ENCODE measurements at places on chromosomes 16 and 17.

- DNase-seq, result no peak
These were observed 32.4 kb upstream of the JPH3 start for GRCh38 chr16:87569601-87570571.

- no peak for DNase-seq
These were observed 993 bp downstream of the ERN1 start for GRCh38 chr17:64128787-64129514.

- DNase-seq, result no peak
These were observed 13.7 kb upstream of the PEMT start for GRCh38 chr17:17605083-17605728.

GRCh38 chr17:76000016-76000754, 470 bp upstream of the CDK3 start:
- peak; percentile 48 for DNase-seq

DNA sequence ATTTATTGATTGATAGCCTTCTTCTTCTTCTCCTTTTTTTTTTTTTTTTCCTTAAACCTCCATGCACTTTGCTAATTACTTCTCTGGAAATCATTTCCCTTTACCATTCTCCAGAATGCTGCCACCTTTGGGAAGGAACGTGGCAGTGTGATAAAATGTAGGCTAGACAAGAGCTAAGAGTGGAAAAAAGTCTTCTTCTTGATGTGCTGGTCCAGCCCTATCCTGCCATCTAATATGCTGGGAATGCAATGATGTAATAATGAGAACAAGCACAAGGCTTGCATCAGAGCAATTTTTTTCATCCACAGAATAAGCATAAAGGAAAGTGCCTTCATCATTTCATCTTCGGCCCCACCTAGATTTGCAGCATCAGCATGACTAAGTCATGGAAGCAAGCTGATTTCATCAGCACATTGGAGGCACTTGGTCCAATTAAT, 128.7 kb upstream of the ZFHX3 start:
- no peak for DNase-seq

GRCh38 chr16:61590577-61590976, 445.7 kb downstream of the CDH8 start:
- DNase-seq, result no peak

DNA sequence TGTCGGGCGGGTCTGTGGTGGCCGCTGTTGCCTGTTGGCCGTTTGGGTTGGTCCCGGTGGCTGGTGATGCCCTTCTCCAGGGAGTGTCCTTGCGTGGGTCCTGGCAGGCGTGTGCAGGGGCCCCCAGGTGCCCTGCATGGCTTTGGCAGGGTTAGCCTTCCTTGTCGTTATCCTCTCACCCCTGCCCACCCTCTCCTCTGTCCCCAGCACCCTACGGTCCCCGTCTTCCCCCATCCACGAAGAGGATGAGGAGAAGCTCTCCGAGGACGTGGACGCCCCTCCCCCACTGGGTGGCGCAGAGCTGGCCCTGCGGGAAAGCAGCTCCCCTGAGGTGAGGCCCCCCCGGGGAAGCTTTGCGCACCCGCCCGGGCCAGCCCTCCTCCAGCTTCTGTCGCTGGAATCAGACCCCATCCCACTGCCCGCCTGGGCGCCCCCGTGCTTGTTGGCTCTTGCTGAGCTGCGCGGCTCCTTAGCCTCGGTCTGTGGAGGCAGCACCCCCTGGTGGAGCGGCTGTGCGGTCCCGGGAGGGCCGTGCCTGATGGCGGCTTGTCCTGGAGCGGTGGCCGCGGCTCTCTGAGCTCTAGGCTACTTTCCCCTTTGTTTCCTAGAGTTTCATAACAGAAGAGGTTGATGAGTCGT, 10.6 kb upstream of the NUDT16L1 start:
- DNase-seq, result no peak

- no peak for DNase-seq
These were observed 92.4 kb downstream of the RGS9 start for GRCh38 chr17:65229621-65229995.

DNA sequence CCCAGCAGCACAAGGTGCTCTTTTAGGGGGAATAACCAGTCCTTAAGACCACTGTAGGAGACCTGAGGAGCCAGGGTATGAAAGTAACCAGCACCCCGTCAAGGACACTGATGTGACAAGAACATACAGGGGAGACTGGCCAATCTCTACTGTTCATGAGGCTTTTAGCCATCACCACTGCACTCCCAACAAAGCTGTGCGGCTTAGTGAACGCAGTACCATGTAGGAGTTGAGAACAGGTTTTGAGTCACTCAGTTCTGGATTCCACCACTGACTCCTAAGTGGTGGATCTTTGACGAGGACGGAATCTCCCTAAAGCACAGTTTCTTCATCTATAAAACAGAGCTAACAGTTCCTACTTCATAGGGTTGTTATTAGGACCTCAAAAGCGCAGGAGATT, 26.8 kb downstream of the COG4 start:
- DNase-seq, result no peak

DNA sequence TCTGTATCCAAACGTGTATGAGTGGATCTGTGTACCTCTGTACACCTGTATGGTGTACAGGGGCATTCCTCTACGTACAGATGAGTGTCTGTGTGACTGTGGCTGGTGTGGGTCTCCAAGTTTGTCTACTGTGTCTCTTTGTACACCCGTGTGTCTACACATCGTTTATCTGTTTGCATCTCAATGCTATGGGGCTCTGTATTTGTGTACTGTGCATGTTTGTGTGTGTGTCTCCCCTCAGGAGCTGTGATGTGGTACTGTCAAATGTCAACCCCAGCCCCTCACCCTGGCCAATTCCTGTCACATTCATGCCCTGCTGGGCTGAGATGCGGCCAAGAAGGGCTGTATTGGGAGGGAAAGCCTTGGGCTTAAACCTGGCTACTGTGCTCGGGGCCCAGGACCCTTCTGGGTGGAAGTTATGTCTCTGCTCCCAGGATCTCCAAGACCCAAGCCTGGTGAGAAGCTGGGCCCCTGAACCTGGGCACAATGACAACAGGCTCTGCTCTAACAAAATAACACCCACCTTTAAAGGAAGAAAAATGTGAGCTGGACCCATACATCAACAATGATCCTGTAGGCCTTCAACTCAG, 3.5 kb upstream of the NAGS start:
- no peak for DNase-seq

GRCh38 chr16:81997738-81998137, 13.5 kb downstream of the SDR42E1 start:
- DNase-seq, result no peak

DNA sequence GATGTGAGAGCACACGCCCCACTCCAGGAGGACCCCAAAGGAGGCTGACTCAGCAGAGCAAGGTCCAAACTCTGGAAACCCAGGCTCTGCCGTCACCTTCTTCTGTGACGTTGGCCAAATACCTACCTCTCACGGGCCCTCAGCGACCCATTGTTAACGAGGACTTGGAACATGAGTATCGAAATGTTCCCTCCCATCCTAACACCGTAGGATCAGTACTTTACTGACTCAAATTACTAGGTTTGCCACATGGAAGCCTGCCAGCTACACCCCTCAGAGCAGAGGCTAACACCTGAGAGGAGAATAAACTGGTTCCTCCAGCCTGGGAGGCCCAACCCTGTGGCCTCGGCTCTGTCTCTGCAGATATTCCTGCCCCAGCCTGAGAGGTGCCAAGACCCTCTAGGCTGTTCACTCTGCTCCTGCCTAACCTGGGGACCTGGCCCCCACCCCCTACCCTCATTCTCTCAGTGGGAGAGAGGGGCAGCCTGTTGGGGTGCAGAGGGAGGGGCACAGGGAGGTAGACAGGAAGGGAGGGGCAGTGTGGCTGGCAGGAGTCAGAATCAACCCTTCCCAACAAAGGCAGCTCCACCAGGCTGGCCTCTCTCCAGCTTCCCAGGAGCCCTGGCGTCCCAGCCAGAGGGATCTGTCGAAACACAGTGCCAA, 4.4 kb downstream of the PITPNM3 start:
- DNase-seq, result no peak

DNA sequence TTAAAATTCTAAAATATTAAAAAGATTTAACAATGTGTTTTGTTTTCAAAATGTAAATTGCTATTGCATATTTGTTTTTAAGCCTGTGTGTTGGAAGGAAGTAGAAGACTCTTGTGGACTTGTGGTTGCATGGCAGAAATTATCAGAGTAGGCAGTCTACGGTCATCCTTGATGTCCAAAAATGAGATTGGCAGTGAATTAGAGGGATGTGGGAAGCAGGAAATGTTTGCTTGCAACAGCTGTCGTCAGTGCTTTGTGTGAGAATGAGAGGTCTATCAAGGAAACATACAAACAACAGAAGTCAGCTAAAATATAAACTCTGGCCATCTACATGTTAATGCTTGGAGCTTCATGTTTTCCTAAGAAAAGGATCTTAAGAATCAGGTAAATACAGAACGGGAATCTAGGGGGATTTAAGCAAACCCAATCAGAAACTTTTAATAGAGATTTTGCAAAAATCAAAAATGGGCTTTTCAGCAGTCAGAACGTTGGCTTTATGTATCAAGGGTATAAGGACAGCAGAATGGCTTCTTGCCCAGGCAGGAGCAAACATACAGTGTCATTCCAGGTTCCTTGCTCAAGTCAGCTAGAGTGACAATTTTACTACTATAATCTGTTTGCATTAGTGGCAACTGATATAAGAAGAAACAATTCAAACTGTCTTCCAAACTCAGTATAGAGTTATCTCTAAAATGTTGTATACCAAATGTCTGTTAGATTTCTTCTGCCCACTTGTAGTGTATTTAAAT, 196.7 kb downstream of the CYB561 start:
- no peak for DNase-seq

DNA sequence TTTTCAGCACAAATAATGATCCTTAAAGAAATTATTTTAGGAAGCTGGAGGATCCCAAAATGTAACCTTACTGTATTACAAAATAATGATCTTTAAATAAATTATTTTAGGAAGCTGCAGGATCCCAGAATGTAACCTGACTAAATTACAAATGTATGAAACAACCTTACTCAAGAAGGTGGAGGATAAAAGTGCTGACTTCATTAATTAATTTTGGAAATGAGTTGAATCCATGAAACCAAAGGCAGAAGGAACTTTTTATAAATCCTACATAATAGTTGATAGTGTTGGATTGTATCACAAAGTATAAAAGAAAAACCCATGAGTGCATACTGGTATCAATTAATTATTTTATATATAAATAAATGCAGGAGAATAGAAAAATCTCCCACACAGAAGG, 859.9 kb downstream of the KCNJ2 start:
- DNase-seq, result no peak

DNA sequence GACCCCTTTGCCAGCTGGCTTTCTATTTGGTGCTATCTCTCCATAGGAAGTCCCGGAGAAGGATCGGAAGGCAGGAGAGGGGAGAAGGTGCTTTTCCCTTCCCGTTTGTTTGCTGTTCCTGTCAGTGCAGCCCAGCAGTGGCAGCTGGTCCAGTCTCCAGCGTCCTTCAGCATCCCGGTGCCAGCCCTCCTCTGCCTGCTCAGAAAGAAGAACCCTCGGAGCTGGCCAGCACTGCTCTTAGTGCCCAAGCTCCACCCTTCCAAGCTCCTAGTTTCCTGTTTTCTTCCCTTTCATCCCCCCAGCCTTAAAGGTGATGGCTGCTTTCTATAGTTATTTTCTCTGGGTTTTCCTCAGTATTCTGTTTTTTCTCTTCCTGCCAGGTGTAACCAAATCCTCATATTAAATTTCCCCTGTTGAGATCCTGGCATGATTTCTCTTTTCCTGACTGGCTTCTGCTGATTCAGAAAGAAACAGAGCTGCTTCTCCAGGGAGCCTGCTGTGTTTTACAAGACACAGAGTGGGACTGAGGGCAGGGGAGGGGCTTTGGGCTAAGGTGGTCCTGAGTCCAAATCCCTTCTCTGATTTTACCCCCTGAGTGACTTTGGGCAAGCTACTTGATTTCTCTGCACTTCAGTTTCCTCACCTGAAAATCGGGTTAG, 186.8 kb downstream of the COPRS start:
- no peak for DNase-seq

- no peak for DNase-seq
These were observed 797 bp downstream of the HES7 start for GRCh38 chr17:8122924-8123694.

DNA sequence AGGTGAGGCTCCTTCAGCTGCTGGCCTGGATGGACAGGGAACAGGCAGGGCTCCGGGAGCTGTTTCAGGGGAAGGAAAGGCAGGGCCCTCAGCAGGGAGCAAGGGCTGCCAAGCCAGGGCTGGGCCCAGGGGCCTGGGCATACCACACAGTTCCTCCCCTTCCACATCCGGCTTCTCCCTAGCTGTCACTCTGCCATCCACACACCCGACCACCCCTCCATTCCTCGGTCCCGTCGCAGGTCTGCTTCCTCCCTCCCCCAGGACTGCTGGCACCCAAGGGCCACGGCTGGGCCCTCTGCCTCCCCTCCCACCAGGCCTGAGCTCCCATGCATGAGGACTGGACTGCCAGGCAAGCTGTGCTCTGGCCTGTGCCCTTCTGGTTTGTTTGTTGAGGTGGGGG, 24.0 kb downstream of the CDIP1 start:
- no peak for DNase-seq

DNA sequence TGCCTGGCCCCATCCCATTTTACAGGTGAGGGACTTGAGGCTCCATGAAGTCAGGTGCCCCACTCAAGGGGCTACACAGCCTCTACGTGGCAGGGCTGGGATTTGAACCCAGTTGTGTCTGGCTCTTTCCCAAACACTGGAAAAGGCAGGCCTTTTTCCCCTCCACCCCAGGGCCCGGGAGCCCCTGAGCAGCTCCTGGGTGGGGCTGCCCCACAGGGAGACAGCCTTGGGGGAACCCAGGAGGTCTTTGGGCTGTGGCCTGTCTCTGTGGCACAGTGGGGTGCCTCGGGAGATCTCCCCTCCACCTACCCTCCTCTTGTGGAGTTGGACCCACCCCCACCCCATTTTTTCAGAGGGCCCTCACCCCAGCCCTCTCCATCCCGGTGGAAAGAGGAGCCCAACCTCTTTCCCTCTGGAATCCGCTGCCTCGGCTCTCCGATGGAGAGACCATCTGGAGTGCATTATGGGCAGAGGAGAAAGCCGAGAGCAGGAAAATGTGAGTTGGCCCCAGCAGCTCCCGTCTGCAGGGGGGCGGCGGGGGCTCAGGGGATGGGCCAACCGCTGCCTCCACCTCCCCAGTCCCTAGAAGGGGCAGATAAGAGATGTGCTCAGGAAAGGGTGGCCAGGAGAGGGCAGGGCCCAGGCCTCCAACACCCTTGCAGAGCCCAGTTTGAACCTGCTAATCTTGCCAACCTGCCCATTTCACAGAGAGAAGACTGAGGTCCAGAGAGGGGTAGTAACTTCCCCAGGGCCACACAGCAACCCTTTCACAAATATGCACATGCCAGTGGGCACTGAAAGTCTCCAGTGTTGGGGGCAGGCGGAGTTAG, 15.4 kb upstream of the TMEM92 start:
- DNase-seq, result no peak

DNA sequence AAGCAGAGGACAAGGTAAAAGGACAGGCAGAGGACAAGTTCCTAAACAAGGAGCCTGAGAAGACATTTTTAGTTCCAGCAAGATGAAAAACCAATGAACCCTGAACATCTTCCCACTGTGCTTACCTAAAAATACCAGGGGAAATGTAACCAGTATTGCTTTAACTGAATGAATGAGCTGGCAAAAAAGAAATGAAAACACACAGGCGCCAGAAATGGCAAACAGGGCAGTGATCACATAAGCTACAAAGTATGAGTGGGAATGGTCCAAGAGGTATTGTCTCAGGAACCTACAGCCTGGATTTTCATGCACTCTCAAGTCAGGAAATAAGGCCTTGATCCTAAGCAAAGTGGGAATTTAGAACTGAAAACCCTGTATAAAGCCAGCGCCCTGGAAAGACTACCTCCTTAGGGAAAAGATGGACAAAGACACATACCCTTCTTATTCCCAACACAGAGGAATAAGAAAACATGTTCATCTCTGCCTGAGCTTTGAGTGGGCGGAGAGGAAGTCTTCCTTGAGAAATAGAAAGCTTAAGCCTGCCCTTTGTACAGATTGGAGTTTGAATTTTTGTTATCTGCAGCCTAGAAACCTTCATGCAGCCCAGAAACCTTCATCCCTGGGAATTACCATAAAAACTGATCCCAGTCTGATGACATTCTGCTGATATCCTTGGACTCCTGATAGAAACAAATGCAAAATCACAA, 2.1 kb downstream of the CMTM2 start:
- DNase-seq, result no peak
